ENCODE measurements at places on chromosomes 16 and 17.
A peak's percentile ranks its signal among the peaks of the same experiment; 100 is the strongest.

GRCh38 chr16:55641430-55642056 is 14.2 kb upstream of the SLC6A2 start:
- DNase-seq: no peak

DNA sequence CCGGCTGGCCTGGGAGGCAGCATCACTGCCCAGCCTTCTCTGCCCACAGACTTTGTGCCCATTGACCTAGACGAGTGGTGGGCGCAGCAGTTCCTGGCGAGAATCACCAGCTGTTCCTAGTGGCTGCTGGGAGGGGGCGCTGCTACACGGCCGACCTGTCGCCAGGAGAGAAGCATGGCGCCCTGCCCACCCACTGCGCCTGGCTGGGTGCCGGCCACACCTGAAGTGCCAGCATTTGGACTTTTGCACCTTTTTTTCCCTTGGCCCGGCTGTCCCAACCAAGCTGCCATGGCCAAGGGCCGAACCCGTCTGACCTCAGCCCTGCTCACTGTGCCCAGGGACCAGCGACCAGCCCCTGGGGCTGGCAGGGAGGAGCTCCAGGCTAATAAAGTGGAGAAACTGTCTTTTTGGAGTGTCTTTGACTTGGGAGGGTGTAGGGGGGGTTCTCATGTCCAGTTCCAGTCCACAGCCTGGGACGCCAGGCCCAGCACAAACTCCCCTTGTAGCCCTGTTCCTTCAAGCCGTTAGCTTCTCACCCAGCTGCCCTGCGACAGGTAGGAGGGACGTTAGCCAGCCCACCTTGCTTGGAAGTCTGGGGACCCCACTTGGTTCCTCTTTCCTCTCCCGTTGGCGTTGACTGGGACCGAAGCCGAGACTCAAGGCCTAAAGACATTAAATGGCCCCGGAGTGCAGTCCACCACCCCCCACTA is 939 bp upstream of the WDR90 start:
- peak; percentile 68 for DNase-seq

- DNase-seq: peak; percentile 90
These were observed 21.7 kb downstream of the SPHK1 start for GRCh38 chr17:76405967-76406647.

DNA sequence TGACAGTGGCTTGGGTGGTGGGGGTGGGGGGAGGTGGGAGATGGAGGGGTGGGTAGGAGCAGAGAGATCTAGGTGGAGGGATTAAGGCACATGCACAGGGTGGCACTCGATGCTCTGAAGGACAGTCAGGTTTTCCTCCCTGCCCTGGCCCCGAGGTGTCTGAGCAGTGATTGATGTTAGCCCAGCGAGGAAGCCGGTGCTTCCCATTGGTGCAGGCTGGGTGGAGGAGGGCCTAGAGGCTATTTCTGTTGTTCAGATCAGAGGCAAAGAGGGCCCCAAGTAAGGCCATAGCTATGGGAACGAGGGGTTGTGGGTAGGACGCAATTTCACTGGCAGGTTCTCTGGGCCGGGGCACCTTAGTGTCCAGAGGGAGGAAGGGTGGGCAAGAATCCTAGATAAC is 23.1 kb downstream of the CACNA1G start:
- no peak for DNase-seq

DNA sequence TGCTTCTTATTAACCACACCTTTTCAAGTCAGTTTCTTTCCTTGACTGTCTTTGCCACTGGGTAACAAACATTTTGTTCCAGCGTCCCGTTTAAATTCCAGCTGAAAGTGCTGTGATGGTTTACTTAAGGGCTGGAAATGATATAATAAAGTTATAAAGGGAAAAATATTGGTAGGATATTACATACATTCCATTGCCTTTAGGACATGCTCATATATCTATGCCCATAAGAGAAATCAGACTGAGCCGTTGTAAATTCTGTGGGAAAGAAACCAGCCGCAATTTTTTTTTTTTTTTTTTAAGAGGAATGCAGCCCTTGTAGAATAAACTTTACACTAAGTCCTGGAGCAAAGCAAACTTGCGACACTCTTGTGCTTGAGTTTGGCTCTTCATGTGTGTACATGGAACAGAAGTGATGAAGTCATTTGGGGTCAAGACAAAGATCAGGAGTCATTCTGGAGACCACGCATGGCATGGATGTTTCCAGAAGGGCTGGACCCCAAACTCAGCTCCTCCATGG is 210.9 kb downstream of the XYLT1 start:
- no peak for DNase-seq

GRCh38 chr17:8963647-8964258 is 1.8 kb downstream of the PIK3R5 start:
- peak; percentile 27 for DNase-seq

GRCh38 chr17:82983510-82984248 is 95.7 kb upstream of the METRNL start:
- no peak for DNase-seq

- no peak for DNase-seq
These were observed 35.0 kb downstream of the STAT5A start for GRCh38 chr17:42323268-42323773.
